NCI-H146 (cell line): ENCODE measurements at places on chromosomes 6 and 20.

- DNase-seq: no peak
Observed at GRCh38 chr20:17595856-17596255, 26.0 kb downstream of the DSTN start.

DNA sequence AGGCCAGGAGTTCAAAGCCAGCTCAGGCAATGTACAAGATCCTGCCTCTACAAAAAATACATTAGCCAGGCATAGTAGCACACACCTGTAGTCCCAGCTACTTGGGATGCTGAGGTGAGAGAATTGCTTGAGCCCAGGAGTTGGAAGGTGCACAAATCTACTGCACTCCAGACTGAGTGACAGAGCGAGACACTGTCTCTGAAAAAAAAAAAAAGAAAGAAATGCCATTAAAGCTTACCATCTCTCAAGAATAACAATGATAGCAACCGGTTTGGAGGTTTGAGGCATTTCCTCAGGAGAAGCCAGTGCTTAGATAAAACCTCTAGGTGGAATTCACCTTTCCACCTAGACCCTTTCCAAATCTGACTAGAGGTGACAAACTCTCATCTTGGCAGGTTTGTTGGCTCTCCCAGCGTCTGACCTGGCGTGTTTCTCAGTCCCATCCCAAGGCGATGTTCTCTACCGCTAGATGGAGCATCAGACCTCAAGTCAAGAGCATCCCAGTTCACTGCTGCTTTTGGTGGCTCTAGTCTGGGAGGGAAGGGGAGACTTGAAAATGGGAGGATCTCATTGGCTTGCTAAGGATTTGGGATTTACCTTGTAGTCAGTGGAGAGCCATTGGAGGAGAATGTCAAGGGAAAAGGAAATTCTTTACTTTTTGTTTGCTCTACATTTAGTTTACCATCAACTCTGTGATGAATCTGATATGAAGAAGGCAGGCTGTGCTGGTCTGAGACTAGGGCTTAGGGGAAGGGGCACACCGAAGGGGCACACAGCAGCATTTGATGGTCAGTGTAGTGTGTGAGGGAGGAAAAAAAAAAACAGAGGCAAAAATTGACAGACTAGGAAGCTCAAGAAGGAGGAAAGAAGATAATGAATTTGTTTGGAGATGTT, 67.9 kb downstream of the NCOA7 start:
- DNase-seq: peak; percentile 89

GRCh38 chr20:5353624-5354496, 37.1 kb upstream of the PROKR2 start:
- no peak for DNase-seq

- no peak for DNase-seq
Observed at GRCh38 chr20:49486064-49486463, 3.6 kb upstream of the KCNB1 start.

DNA sequence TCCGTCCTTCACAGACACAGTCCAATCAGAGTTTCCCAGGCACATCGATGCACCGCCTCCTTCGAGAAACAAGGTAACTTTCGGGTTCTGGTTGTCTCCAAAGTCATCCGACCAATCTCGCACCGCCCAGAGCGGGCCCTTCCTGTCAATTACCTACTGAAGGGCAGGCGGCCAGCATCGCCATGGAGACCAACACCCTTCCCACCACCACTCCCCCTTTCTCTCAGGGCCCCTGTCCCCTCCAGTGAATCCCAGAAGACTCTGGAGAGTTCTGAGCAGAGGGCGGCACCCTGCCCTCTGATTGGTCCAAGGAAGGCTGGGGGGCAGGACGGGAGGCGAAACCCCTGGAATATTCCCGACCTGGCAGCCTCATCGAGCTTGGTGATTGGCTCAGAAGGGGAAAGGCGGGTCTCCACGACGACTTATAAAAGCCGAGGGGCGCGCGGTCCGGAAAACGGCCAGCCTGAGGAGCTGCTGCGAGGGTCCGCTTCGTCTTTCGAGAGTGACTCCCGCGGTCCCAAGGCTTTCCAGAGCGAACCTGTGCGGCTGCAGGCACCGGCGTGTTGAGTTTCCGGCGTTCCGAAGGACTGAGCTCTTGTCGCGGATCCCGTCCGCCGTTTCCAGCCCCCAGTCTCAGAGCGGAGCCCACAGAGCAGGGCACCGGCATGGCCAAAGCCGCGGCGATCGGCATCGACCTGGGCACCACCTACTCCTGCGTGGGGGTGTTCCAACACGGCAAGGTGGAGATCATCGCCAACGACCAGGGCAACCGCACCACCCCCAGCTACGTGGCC, at the start of gene HSPA1B:
Gene HSPA1B (plus strand): TSS at position 453 of the 794 bp plus-strand sequence. CDS start 213 bp downstream, at position 666.
- DNase-seq: peak; percentile 100

- peak; percentile 84 for DNase-seq
Observed at GRCh38 chr6:145028144-145028818, 707.0 kb downstream of the EPM2A start.
